ENCODE measurements at places on chromosomes 1 and 21. TPM values are rescaled to one million over a fixed set of nuclear protein-coding genes. Genes with fewer than 3 reads are reported as not detected.

GRCh38 chr21:39051588-39051949 is 131.7 kb downstream of the PSMG1 start:
- peaks cover 12% of the 10 kb centered on the region for H3K4me1 ChIP-seq
- no peak overlapping the region for H3K4me3 ChIP-seq
- DNase-seq, result no peak
- no peaks in the 10 kb centered on the region for H3K36me3 ChIP-seq
- peaks cover 7% of the 10 kb centered on the region for H3K27me3 ChIP-seq

- DNase-seq, result no peak
- H3K27me3 ChIP-seq, result peaks cover 2% of the 10 kb centered on the region
- H3K4me3 ChIP-seq, result no peak overlapping the region
- H3K36me3 ChIP-seq, result no peaks in the 10 kb centered on the region
These were observed 255.1 kb downstream of the NPHP4 start for GRCh38 chr1:5737081-5737480.

SYNC gene
- 0.51 TPM for total RNA-seq

GRCh38 chr1:202288177-202288576 is 53.6 kb downstream of the UBE2T start:
- H3K36me3 ChIP-seq, result no peaks in the 10 kb centered on the region
- DNase-seq, result no peak

GRCh38 chr1:33473900-33474299 is 1.5 kb downstream of the ZSCAN20 start:
- H3K4me1 ChIP-seq, result peaks cover 20% of the 10 kb centered on the region
- no peak for DNase-seq
- H3K36me3 ChIP-seq, result peaks cover 15% of the 10 kb centered on the region
- H3K27ac ChIP-seq, result no peak overlapping the region

PPP2R5A gene
- total RNA-seq, result 42.9 TPM

GRCh38 chr1:159795534-159795933 is 6.6 kb upstream of the FCRL6 start:
- H3K27me3 ChIP-seq, result peaks cover 16% of the 10 kb centered on the region
- no peak for DNase-seq
- H3K27ac ChIP-seq, result no peak overlapping the region
- H3K4me1 ChIP-seq, result peaks cover 8% of the 10 kb centered on the region
- H3K4me3 ChIP-seq, result no peak overlapping the region
- no peaks in the 10 kb centered on the region for H3K36me3 ChIP-seq

- peak; percentile 93 for DNase-seq
- no peaks in the 10 kb centered on the region for H3K36me3 ChIP-seq
- H3K4me1 ChIP-seq, result no peaks in the 10 kb centered on the region
These were observed 125.1 kb upstream of the IPO9 start for GRCh38 chr1:201703621-201704438.

DNA sequence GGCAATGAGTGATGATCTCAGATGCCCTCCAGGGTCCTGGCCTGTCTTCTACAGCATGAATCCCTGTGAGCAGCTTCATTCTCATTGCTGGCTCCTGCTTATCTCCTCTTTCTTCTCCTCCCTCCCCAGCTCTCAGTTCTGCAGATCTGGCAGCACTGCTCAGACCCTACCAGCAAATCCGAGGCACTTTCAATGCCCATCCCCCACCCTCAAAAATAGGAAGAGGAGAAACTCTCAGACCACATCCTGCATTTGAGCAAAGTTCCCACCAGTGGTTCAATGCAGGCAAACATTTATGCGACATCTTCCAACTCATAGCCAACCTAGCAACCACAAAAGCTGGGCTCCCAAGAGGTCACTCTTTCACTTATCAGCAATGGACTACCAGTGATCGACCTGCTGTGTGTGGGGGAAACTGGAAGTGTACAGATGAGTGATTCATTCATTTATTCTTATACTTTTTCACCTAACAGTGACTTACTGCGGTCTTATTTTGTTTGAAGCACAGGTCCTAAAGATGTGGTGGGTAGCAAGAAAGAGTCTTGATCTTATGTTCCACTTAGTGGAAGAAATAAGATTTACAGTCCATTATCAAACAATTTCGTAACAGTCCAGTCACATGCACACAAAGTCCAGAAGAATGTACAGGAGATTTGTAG is 5.8 kb upstream of the CHI3L2 start:
- H3K36me3 ChIP-seq, result no peaks in the 10 kb centered on the region
- no peak for DNase-seq
- no peak overlapping the region for H3K4me3 ChIP-seq
- H3K4me1 ChIP-seq, result peaks cover 21% of the 10 kb centered on the region
- no peak overlapping the region for H3K27ac ChIP-seq
- H3K27me3 ChIP-seq, result no peaks in the 10 kb centered on the region
